NCI-H2081 treated with DMSO at 0.1 percent for 48 hours (cell line): ENCODE measurements at places on chromosomes 1 and 21.

DNA sequence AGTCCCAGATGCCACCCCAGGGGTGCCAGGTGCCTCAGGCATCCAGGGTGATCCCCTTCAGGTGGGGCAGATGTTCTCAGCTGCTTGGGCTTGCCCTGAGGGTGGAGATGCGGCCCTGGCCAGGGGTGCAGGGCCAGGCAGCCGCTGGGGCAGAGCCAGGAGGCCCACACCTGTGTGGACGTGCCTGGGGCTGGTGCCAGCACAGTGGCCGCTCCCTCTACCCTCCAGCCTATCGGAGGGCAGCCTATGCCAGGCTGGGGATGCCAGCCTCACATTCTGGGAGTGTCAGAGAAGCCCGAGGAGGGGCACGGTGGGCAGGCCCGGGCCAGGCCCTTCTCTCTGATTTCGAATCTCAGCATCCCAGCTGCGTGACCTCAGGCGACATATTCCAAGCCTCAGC is 96.5 kb upstream of the WNT4 start:
- no peak for DNase-seq

- DNase-seq = no peak
These were observed 128.1 kb upstream of the ZNF648 start for GRCh38 chr1:182189535-182190066.

GRCh38 chr1:46605232-46605631 is 1.2 kb upstream of the MKNK1 start:
- no peak for DNase-seq

GRCh38 chr1:87279966-87280535 is 48.6 kb upstream of the LMO4 start:
- no peak for DNase-seq

DNA sequence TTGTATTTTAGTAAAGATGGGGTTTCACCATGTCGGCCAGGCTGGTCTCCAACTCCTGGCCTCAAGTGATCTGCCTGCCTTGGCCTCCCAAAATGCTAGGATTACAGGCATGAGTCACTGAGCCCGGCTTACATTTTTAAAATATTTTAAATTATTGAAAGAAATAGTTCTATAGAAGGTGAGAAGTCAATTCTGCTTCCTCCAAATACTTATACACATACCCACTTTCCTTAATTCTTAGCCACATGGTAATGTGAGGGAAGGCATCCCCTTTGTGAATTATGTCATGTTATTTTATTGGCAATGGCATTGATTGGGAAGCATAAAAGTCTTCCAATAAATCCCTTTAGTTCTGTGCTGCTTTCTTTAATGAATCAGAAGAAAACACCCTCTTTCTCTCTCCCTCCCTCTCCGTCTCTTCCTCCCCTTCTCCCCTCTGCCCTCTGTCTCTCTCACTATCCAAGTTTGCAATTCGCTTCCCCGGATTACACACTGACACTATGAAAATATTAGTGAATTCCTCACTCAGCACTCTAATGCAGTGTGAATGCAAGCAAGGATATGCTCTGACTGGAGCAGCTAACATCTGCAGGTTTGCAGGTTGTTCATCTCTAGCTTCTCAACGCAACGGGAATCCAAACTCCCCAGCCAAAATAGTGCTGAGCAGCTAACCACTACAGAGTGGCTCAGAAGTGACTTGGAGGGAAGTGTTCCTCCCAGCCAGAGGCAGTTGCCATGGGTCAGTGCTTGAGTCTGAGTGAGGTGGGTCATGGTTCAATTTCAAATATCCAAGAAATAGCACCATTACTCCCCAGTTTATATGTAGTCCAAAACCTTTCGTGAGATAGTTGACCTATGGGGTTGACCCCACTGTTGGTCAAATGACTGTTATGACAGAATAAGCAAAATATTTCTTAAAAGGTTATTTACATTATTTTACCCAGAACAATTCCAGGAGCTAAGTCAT is 77.8 kb upstream of the CD55 start:
- no peak for DNase-seq

DNA sequence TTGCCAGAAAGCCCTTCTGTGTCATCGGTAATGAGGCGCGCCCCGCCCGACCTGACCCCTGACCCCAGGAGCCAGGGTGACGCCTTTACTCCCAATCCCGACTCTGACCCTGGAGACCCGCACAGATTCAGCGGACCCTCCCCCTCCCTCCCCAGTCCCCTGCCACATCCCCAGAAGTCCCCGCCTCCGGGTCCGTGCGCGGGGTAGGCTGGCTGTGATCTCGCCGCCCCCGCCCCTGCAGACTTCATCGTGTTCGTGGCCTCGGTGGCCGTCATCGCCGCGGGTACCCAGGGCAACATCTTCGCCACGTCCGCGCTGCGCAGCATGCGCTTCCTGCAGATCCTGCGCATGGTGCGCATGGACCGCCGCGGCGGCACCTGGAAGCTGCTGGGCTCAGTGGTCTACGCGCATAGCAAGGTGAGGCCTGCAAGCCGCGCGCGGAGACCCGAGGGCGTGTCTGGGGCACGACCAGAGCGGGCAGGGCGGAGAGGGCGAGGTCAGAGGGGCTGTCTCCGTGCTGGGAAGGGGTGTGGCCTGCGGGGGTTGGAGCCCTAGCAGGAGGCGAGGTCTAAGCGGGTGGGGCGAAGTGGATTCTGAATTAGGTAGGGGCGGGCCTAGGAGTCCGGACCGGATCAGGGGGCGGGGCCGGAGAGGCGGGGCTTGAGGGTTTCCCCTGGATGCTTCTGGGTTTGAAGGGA is 34.8 kb downstream of the KCNQ4 start:
- no peak for DNase-seq

GRCh38 chr1:196545222-196545621 is 63.0 kb downstream of the KCNT2 start:
- no peak for DNase-seq

DNA sequence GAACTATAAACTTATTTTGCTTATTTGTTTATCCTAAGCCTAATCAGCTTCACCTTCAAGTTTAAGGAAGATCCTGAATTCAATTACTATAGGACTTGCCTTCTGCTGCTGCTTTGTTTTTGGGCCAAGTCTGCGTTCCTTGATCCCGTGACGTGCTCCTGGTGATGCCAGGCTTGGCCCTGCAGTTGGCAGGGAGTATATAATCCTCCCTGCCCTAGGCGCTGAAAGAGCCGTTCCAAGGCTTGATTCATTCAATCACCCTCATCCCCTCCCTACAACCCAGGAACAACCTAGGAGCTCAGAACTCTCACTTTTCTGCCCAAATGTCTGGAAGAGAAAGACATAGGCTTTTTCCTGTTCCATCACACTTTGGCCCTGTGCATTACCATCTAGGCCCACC is 12.4 kb upstream of the LRRN2 start:
- no peak for DNase-seq

- no peak for DNase-seq
These were observed 447.0 kb upstream of the PKN2 start for GRCh38 chr1:88237058-88237457.

GRCh38 chr1:189269011-189269410 is 1208.7 kb downstream of the BRINP3 start:
- no peak for DNase-seq

GRCh38 chr1:9628541-9629444 is 22.7 kb upstream of the PIK3CD start:
- no peak for DNase-seq

GRCh38 chr21:37829447-37829846 is 86.8 kb downstream of the KCNJ6 start:
- DNase-seq = no peak

DNA sequence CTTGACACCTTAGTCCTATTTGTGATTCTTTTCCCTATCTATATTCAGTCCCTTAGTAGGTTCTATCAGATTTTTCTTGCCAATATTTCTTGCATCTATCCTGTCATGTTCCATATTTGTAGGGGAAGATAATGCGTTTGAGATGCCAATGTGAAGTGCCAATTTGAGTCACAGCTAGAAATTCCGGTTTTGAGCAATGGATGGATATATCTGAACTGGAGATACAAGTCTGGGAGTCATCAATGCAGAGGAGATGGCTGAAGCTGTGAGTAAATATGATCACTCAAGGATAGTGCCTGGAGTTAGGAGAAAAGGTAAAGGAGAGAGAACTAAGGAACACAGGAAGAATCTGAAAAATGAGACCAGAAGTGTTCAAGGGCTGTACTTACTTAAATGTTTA is 93.8 kb downstream of the COQ8A start:
- no peak for DNase-seq

DNA sequence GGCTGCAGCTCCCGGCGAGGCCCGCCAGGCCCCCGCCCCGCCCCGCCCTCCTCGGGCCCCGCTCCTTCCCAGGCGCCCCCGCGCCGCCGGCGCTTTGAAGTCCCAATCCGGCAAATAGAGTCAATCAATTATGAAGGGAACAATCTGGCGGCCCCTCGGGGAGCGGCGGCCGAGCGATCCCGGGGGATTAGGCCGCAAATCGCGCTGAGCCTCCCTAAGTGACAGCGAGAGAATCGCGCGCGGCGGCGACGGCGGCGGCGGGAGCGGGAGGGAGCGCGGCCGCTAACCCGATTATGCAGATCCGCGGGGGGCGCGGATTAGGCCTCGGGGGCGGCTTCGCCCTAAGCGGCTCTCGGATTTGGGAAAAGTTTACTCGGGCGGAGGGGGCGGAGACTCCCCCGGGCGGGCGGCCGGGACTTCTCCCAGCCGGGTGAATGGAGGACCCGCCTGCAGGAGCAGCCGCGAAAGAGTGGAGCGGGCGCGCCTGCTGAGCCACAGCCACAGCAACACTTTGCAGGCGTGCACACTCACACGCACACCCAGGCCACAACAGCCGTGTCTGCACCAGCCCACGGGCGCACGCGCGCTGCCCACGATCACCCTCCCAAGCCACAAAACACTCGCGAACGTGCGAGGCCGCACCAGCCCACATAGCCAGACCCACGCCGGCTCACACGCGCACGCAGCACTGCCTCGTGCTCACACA is 23.0 kb upstream of the DMBX1 start:
- DNase-seq = no peak

DNA sequence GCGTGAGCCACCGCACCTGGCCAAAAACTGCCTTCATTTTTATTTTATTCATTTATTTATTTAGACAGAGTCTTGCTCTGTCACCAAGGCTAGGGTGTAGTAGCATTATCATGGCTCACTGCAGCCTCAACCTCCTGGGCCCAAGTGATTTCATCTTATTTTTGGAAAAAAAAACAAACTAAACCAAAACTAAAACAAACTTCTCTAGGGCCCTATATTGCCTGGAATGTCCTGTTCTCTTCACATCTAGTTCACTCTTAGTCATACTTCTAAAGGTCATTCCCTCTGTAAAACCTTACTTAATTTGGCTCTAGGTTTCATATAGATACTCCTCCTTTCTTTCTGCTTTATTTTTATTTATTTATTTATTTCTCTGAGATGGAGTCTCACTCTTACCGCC is 15.6 kb downstream of the RPS27 start:
- no peak for DNase-seq

- DNase-seq = no peak
These were observed 176.2 kb downstream of the KIF26B start for GRCh38 chr1:245330951-245331350.

DNA sequence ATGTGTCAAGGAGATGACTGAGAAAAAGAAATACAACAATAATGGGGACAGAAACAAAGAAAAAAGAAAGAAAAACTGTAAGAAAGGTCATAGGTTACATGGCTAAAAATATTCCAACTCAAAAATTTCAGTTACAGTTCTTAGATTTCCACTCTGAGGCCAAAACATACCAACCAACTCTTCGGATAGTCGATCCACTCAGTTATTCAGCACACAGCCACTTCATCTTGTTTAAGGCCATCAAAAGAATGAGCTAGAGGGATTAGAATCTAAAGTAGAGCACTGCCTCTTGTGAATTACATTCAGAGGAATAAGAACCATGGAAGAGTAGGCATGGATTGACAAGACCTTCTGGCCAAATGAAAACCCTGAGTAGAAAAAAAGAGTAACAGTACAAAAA is 277.0 kb downstream of the MRPL39 start:
- no peak for DNase-seq

- DNase-seq = no peak
These were observed 54.5 kb downstream of the SCCPDH start for GRCh38 chr1:246778663-246779062.

- no peak for DNase-seq
These were observed 399.5 kb downstream of the MATN1 start for GRCh38 chr1:30323841-30324240.

- no peak for DNase-seq
These were observed 57.5 kb upstream of the IPO9 start for GRCh38 chr1:201771466-201771865.

- no peak for DNase-seq
These were observed 41.6 kb downstream of the ARHGEF16 start for GRCh38 chr1:3495776-3496745.

DNA sequence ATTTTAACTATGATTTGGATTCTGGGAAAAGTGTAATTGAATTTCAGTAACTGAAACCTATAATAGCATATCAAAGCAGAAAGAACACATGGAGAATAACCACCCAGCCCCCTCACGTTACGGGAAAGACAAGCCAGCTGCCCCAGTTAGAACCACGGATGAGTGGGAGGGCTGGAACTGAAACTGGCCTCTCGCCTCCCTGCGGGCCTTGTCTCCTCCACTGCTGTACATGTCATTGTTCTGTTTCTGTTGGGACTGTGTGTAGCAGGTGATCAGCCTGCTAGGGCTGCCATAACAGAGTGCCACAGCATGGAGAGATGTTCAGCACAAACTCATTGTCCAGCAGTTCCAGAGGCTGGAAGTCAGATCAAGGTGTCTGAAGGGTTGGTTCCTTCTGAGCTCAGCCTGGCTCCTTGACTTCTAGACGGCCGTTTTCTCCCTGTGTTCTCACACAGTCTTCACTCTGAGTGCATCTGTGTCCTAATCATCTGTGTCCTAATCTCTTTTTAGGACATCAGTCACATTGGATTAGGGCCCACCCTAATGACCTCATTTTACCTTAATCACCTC is 52.4 kb downstream of the MAP3K21 start:
- DNase-seq = no peak

DNA sequence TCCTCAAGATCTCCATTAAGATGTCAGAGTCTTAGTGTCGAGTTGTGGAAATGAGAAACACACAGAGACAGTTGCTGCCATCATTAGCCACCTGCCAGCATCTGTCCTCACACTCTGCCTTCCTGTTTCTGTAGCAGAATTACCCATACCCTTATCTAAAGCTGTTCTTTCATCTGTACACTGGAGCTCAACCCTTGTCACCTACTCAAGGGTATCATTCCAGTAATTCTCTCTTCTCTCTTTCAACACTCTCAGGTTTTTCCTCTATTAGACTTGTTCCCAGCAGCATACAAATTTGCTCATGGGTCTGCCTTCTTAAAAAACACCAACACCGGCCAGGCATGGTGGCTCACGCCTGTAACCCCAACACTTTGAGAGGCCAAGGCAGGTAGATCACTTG is 27.4 kb upstream of the RNF2 start:
- DNase-seq = no peak
